ENCODE measurements at places on chromosomes 5 and 9. TPM values are rescaled to one million over a fixed set of nuclear protein-coding genes. Genes with fewer than 3 reads are reported as not detected.

DNA sequence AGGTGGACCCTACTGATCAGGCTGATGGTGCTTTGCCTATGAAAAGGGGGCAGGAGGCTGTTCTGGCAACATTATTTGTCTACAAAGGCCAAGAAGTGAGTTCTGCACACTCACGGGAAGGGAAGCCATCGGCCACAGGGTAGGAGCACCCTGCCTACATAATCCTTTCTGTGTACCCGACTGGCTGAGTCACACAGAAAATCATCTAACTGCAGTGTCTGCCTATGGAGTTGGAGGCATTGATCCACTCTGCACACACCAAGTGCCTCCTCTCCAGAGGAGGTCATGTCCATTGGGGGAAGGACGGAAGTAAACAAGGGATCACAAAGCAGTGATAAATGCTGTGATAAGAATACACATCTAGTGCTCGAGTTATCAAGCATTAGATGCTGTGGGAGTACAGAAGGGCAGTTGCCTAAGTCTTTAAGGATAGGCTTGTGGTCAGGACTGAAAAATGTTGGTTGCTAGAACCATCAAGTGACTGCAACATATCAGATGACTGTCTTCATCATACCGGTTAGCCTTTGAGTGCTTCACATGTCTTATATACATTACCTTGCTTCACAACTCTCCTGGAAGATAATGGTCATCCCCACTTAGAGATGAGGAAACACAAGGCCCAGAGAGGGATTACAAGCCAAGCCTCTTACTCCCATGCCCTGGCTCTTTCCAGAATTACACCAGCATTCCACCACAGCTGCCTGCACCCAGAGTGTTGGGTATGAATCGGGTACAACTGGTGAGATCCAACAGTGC is 1.3 kb upstream of the SLC2A8 start:
- no peak for DNase-seq

DNA sequence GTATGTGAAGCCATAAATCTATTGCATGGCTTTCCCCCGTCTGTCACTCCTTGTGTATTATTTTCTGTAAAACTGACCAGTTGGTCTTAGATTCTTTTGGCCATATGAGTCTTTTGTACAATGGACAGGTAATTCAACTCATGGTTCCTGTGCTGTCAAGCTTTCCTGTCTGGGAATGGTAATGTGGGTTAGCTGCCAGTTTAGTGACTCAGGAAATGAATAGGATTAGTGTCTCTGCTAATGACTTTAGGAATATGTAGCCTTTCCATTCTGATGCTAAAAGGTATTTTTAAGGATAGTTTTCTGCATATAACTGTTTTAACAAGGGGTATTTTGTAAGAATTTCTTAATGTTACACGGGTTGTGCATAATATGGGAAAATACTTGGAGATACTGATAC is 182.7 kb downstream of the PBX3 start:
- peak; percentile 9 for DNase-seq

DNA sequence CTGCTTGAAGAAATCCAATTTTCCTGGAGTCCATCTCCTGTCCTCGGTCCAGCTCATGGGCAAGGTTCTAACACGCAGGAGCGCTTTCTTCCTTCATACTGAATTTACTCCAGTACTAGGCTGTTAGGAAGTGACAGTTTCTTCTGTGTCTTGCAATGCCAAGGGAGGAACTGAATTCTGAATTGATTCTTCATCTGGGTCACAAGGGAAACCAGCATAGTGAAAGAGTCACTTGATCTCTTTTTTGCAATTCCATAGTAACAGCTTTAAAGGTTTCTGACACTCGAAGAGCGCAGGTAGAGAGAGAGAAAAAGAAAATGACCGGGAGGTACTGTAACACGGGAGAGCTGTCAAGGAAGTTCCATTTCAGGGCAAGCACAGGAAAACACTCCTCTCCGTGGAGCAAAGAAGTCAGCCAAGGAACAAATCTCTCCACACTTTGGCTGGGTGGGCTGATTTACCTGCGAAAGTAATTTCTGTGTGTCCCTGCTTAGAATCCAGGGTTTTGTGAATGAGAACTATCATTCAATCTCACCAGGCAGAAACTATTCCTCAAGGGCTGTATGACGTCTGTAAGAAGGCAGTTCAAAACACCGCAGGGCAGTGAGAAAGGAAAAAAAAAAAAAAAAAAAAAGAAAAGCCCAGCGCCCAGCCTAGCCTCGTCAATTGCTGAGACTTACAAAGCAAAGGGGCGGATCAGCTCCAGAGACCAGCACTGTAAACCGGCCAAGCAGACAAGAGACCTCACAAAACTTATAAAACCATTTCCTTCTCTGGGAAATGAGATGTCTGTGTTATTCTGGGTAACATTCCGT is 617.8 kb downstream of the PDE4D start:
- no peak for DNase-seq

DNA sequence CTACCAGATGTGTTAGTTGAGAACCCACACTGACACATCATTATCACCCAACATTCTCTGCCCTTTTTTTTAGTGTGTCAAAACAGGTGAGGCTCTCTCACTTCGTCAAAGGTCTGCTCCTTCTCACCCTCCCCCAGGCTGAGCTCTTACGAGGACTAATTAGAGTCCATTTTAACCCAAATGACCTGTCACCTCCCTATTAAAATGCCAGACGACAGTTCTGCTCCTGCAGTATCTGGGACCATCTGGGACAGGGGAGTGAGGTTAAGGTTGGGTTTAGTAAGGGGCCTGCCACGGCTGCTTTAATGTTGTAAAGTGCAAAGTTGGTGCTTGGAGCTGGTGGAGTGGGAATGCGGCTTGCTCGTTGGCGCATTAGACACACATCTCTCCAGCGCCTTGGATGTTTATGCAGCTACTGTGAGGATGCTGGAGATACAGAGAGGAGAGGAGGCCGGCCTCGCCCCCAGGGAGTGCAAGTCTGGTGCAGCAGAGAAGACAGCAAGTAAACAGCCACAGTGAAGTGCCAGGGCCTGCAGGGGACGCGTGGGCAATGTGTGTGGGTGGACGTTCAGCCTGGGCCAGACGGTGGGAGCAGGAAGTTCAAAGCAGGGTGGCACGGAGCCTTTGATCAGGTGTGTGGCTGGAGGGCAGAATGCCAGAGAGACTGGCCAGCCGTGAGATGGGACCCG is 96.2 kb downstream of the C9orf50 start:
- DNase-seq, result no peak

DNA sequence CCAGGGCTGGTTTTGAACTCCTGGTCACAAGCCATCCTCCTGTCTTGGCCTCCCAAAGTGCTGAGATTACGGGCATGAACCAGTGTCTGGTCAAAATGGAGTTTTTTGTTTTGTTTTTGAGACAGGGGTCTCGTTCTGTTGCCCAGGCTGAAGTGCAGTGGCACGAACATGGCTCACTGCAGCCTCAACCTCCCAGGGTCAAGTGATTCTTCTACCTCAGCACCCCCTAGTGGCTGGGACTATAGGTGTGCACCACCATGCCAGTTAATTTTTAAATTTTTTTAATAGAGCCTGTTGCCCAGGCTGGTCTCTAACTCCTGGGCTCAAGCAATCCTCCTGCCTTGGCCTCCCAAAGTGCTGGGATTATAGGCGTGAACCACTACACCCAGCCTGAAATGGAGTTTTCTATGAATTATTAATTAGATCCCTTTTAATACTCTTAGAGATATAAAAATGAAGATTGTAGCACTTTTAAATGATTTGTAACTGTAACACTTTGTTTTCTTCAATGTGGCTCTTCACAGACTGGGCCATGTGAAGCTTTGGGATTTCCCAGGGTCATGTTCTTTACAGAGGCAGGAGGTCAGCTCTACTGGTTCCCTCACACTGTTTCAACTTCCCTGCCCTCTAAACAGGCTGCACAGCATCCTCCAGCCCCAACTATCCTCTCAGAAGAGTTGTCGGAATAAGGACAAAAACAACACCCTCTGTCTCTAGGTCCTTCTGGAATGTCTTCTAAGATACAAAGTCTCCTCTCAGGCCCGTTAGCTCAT is 32.7 kb upstream of the SPARC start:
- DNase-seq, result peak; percentile 54

ANKDD1B gene
- total RNA-seq, result 0.04 TPM

Data from PC-3 (cell line).